ENCODE measurements at places on chromosomes 11 and 22. TPM values are rescaled to one million over a fixed set of nuclear protein-coding genes. Genes with fewer than 3 reads are reported as not detected.

The CCDC87 gene
- 0.09 TPM for polyA plus RNA-seq

DNA sequence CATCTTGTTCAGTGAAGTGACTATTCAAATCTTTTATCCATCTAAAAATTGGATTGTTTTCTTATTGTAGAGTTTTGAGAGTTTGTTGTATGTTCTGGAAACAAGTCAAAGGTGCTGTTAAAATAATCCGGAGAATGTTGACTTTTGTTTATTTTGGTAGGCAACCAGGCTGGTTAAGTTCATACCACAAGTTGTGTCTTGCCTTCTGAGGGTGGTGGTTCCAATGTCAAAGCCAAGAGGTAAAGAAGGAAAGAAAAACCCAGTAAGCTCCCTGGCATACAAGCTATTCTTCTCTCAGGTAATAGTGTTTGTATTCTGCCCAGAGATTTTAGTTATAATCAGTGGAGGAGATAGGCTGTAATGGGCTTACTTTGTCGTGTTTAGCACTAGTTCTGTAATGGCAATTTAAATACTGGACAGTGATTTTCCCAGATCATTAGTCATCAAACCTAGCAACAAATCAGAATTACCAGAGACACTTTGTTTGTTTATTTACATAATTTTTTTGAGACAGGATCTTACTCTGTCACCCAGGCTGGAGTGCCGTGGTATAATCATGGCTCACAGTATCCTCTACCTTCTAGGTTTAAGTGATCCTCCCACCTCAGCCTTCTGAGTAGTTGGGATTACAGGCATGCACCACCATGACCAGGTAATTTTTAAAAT, 15.1 kb upstream of the CSRP3 start:
- no peak overlapping the region for H3K4me3 ChIP-seq
- peaks cover 9% of the 10 kb centered on the region for H3K27me3 ChIP-seq
- no peaks in the 10 kb centered on the region for H3K36me3 ChIP-seq

- no peak overlapping the region for H3K4me3 ChIP-seq
- H3K4me1 ChIP-seq: peaks cover 5% of the 10 kb centered on the region
- no peaks in the 10 kb centered on the region for H3K27me3 ChIP-seq
- peaks cover 56% of the 10 kb centered on the region for H3K36me3 ChIP-seq
Measured at GRCh38 chr22:35664955-35665587, 16.8 kb downstream of the APOL6 start.

The SAA1 gene
- not detected for polyA plus RNA-seq

The SGSM1 gene
- 4.8 TPM for polyA plus RNA-seq

DNA sequence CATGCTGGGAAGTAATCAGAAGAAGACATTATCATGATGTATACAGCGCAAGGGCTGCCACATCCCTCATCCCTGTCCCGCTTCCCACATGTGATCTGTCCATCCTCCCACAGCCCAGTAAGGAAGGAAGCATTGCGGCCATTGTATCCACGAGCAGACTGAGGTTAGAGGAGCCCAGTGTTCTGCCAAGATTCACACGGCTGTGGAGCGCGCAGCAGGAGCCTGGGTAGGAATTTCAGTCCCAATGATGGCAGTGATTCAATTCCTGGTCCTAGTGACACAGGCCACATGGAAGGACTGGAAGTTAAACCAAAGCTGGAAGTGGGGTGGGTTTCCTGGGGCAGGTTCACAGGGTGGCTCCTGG, 89.2 kb downstream of the RTL6 start:
- no peak overlapping the region for H3K4me3 ChIP-seq
- H3K27me3 ChIP-seq: no peaks in the 10 kb centered on the region
- peak; percentile 10 for DNase-seq
- no peaks in the 10 kb centered on the region for H3K36me3 ChIP-seq
- H3K27ac ChIP-seq: no peak overlapping the region

- no peaks in the 10 kb centered on the region for H3K36me3 ChIP-seq
- no peak overlapping the region for H3K4me3 ChIP-seq
- H3K27ac ChIP-seq: no peak overlapping the region
Measured at GRCh38 chr11:130312046-130312445, 2.7 kb downstream of the ZBTB44 start.

DNA sequence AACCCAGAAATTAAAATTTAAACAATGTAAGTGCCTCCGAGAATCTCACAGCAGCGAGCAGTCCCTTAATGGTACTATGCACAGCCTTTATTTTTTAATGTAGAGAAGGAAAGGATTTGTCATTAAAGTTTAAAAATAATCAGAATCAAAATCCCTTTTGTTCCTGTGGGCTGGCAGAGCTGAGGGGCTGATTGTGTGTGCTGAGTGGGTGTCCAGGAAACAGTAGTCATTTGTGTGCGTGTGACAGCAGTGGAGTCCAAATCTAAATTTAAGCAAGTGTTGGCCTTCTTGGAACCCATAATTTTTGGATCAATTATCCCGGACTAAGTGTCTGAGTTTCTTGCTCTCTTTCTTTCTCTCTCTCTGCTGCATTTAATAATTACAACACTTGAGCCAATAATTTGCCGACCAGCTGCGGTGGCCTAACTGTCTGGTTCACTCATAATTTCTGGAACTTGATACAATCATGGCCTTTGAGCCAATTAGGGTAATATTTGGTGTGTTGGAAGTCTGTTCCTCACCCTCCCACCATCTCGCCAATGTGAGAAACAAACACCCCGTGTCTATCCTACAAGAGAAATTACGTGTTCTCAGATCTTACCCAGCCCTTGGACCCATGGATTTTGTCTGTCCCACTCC, 528.0 kb downstream of the SOX6 start:
- no peaks in the 10 kb centered on the region for H3K36me3 ChIP-seq
- H3K27ac ChIP-seq: no peak overlapping the region
- H3K27me3 ChIP-seq: no peaks in the 10 kb centered on the region
- peaks cover 3% of the 10 kb centered on the region for H3K4me1 ChIP-seq
- no peak for DNase-seq

GRCh38 chr11:134047586-134047999, 21.3 kb upstream of the JAM3 start:
- no peaks in the 10 kb centered on the region for H3K36me3 ChIP-seq
- no peaks in the 10 kb centered on the region for H3K27me3 ChIP-seq
- H3K27ac ChIP-seq: no peak overlapping the region
- no peak overlapping the region for H3K4me3 ChIP-seq

- no peaks in the 10 kb centered on the region for H3K4me1 ChIP-seq
- H3K27ac ChIP-seq: no peak overlapping the region
- H3K27me3 ChIP-seq: peaks cover 7% of the 10 kb centered on the region
- no peak overlapping the region for H3K4me3 ChIP-seq
- no peak for DNase-seq
Measured at GRCh38 chr11:133579165-133580031, 47.1 kb upstream of the OPCML start.

DNA sequence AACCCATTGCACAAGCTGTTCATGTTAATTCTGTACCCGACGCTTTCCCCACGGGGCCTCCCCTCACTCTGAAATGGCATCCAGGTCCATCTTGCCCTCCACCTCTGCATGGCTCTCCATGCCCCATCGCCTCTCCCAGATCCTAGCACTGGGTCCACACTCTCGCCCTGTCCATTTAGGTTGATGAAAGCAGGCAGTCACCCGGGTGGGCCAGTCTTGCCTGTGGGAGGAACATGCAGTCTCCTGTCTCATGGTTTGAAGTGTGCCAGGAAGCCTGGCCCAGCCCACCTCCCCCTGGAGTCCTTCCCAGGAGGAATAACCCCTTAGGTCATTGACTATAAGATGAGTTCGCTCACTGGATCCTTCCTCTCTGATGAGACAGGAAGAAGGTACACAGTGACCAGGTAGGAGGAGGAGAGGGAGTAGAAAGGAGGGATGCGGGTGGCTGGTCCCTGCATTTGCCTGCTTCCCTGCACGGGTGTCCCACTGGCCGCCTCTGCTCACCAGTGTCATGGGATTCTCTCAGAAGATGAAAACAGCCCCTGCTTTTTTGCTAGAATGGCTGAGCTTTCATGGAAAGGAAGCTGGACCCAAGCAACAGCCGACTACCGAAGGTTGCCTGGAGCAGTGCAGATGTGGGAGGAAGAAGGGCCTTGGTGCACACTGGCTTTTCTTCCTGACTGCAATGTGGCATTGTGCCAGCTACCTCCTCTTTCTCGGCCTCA, 6.8 kb downstream of the TMEM121B start:
- DNase-seq: no peak
- no peak overlapping the region for H3K4me3 ChIP-seq
- peaks cover 9% of the 10 kb centered on the region for H3K27me3 ChIP-seq
- H3K27ac ChIP-seq: no peak overlapping the region

DNA sequence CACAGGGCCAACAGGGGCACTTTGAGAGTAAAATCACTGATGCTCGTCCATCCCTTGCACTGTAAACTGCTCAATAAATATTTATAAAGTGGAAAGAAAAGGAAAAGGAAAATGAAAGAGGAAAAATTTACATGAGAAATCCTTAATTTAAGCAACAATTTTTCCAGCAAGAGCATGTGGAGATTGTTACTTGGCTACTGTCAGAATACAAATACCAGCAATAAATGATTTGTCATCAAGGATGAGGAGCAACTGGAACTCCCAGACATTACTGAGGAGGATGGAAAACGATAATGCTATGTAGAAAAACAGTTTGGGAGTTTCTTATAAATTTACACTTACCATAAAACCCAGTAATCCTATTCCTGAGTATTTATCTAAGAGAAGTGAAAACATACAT, 123.0 kb downstream of the SGSM3 start:
- H3K4me3 ChIP-seq: no peak overlapping the region
- peaks cover 52% of the 10 kb centered on the region for H3K4me1 ChIP-seq
- H3K27ac ChIP-seq: peak overlapping the region; percentile 82

DNA sequence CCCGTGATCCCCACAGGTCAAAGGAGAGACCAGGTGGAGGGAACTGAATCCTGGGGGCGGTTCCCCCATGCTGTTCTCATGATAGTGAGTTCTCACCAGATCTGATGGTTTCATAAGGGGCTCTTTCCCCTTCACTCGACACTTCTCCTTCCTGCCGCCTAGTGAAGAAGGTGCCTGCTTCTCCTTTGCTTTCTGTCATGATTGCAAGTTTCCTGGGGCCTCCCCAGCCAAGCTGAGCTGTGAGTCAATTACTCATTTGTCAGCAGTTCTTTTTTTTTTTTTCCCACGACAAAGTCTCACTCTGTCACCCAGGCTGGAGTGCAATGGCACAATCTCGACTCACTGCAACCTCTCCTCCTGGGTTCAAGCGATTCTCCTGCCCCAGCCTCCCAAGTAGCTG, 1530.4 kb downstream of the BRD1 start:
- no peak overlapping the region for H3K27ac ChIP-seq
- no peak overlapping the region for H3K4me3 ChIP-seq
- no peaks in the 10 kb centered on the region for H3K4me1 ChIP-seq
- no peak for DNase-seq
- no peaks in the 10 kb centered on the region for H3K36me3 ChIP-seq

DNA sequence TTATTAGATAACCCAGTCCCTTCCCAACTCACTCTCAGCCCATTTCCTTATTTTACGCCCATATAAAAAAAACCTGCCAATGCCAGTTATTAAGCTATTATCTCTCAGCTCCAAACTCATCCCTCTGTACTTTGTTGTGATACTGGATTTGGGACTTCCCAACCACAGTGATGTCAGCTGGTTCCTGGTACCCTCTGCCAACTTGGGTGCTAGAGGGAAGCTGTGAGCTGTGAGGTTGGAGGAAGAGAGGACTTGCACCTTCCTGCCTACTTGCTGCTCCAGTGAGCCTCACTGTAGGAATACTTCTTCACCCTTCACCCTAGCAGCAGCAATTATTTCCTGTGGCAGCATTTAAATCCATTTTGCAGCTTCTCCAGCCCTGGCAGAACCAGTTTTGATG, 19.2 kb upstream of the CSF2RB start:
- H3K27ac ChIP-seq: no peak overlapping the region
- H3K4me1 ChIP-seq: no peaks in the 10 kb centered on the region
- H3K27me3 ChIP-seq: no peaks in the 10 kb centered on the region
- no peak for DNase-seq
- no peak overlapping the region for H3K4me3 ChIP-seq
- no peaks in the 10 kb centered on the region for H3K36me3 ChIP-seq

The CDC42EP1 gene
- polyA plus RNA-seq: 30.8 TPM

- H3K27me3 ChIP-seq: no peaks in the 10 kb centered on the region
- no peak overlapping the region for H3K4me3 ChIP-seq
Measured at GRCh38 chr11:27875831-27876775, 175.8 kb upstream of the BDNF start.

The ZP1 gene
- polyA plus RNA-seq: not detected

DNA sequence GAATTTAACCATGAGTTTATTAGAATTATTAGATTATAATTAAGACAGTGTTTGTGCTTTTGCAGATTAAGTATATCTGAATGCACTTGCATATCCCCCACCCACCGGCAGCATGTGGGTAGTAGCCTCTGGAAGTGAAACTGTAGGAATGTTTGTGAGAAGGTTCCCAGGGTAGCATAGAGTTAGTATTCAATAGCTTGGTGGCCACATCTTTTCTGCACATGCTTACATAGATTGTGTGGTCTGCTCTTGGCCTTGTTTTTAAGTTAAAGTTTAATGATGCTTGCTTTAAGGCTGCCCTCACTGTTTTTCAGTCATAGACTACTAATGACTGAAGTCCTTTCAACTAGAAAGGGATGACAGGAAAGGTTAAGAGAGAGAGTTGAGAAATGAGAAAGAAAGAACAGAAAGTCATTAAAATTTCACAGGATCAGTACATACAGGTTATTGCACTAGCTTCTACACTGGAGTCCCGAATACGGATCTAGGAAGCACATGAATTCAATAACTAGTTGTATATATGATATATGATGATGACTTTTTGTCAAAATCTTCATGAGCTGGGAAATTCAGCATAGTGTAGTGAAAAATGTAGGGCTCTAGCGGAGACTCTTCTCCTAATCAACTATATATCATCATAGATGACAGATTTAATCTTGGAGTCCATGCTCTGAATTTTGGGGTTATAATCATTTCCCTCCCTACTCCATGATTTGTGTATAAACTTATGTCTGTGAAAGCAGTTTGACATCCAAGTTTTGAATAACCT, 137.1 kb downstream of the ARHGAP42 start:
- no peaks in the 10 kb centered on the region for H3K4me1 ChIP-seq
- H3K27me3 ChIP-seq: no peaks in the 10 kb centered on the region
- no peak overlapping the region for H3K27ac ChIP-seq
- no peak overlapping the region for H3K4me3 ChIP-seq
- no peaks in the 10 kb centered on the region for H3K36me3 ChIP-seq

- no peak for DNase-seq
- peaks cover 7% of the 10 kb centered on the region for H3K4me1 ChIP-seq
- no peaks in the 10 kb centered on the region for H3K36me3 ChIP-seq
- H3K4me3 ChIP-seq: no peak overlapping the region
- peaks cover 89% of the 10 kb centered on the region for H3K27me3 ChIP-seq
- H3K27ac ChIP-seq: no peak overlapping the region
Measured at GRCh38 chr22:43922123-43922522, 1.5 kb upstream of the PNPLA3 start.

Data from left lung (tissue), 14 donors.